Right renal cortex interstitium (tissue), 3 donors: ENCODE measurements at places on chromosomes 11 and 22.
A peak's percentile ranks its signal among the peaks of the same experiment; 100 is the strongest.

GRCh38 chr11:69876013-69876412 lies 56.8 kb upstream of the FGF3 start:
- no peak for DNase-seq

DNA sequence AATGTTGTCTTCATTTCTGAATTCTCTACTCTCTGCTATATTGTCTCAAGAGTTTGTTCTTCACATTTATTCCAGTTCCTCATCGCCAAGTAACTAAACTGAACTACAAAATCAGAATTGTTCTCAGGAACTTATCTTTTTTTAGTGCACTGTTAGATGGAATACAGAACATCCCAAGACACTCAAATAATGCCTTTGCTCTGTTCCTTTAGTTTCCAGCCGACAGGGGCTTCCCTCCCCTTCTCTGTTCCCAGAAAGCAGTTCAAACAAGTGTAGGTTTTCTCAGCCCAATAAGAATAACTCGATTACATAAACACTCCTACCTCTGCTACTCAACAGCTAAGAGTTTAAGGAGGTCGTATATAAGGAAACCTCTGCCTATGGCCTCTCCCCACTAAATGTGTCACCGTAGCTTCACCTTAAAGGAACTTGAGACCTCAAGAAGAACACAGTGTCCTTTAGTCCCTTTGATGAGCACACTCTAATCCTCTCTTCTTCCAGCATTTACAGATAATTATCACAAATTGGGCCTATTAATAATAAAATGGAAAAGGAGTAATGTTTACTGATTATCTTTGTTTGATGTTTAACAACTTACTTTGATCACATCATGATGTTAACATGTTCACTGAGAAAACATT lies 6.9 kb downstream of the POU2AF3 start:
- no peak for DNase-seq

- DNase-seq, result no peak
Observed at GRCh38 chr22:37442537-37442936, 15.3 kb upstream of the ELFN2 start.

DNA sequence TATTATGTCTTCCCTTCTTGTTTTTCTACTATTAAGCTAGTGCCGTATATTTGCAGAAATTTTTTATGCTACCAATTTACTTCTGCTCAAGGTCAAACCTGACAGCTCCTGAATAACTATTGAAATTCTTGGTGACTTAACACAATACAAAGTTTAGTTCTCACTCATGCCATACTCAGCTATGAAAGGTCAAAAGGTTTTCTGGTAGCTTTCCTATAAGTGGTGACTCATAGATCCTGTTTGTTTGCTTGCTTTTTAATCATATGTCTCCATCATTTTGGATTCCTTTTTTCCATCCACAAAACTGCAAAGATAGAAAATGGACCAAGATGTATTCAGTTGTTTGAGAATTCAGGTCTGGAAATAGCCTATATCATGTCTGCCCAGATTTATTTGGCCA lies 855.8 kb upstream of the LRRC4C start:
- DNase-seq, result no peak

- no peak for DNase-seq
Observed at GRCh38 chr11:77231800-77232199, 69.7 kb downstream of the GDPD4 start.

DNA sequence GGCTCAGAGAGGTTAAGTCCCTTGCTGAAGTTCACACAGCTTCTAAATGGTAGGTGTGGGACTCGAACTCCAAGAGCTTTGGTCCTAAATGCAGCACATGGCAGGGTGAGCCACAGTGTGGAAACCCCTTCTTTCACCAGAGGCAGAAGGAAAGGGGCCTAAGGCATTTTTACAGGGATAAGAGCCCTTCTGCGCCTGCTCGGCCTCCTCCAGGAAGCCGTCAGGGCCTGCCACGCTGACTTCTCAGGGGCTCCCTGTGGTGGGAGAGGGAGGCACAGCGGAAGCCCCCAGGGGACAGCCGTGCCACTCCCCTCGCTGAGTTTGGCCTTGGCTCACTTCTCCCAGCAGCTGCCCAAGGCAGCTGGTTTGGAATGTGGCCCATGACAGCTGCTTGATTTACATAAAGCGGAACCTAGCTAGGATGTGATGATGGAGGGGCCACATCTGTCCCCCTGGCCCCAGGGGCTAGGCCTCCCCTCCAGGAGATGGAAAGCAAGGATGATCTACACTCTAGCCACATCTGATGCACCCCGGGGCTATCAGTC lies 35.4 kb downstream of the CD82 start:
- no peak for DNase-seq

GRCh38 chr11:92332986-92333385 lies 108.4 kb downstream of the FAT3 start:
- DNase-seq, result peak; percentile 29

- DNase-seq, result no peak
Observed at GRCh38 chr11:11296434-11296833, 56.6 kb downstream of the CSNK2A3 start.

GRCh38 chr22:43562843-43563242 lies 151.0 kb downstream of the MPPED1 start:
- no peak for DNase-seq

DNA sequence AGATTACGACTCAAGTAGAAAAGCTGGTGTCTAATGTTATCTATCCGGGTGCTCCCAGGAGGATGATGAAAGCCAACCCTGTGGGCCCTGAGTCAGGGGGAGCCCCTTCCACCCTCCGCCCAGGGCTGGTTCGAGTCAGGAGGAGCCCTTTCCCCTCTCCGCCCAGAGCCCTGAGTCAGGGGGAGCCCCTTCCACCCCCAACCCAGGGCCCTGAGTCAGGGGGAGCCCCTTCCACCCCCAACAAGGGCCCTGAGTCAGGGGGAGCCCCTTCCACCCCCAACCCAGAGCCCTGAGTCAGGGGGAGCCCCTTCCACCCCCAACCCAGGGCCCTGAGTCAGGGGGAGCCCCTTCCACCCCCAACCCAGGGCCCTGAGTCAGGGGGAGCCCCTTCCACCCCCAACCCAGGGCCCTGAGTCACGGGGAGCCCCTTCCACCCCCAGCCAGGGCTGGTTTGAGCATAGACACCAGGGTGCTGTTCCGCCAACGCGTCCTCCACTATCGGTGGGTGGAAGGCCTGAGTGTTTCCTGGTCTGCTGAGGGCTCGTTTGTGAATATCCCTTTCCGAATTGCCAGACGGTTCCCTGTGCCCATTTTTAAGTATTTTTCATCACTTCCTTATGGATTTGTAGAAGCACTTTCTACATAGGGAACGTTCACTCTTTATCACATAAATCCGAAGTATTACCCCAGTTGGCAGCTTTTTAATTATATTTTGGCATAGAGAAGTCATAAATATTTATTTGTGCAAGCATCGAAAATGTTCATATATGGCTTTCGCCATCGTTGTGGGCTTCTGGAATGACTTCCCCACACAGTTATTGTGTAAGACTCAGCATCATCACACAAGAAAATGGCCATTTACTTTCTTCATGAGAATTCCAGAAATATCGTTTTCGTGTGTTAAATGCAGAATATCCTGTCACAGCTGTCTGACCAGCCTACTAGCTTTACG lies 380.6 kb downstream of the BRD1 start:
- DNase-seq, result no peak

DNA sequence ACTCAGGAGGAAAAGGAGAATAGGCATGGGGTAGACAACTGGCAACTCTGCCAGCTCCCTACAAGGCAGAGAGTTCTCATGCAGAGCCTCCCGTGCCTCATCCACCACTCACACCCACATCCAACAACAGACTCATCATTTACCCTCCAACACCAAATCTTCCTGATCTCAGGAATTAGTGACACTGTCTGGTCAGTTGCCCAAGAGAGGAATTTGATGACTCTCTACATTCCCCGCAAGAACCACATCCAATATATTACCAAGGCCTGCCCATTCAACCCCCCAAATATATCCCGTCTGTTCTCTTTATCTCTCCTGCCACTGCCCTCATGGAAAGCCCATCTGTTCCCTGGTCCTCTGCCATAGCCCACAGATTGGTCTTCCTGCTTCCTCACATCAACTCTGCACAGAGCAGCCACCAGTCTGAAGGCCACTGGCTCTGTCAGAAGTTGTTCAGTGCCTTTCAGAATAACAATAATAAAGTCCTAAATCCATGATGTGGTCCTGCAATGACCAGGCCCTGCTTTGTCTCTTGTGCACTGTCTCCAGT lies 57.5 kb upstream of the CD82 start:
- DNase-seq, result no peak

DNA sequence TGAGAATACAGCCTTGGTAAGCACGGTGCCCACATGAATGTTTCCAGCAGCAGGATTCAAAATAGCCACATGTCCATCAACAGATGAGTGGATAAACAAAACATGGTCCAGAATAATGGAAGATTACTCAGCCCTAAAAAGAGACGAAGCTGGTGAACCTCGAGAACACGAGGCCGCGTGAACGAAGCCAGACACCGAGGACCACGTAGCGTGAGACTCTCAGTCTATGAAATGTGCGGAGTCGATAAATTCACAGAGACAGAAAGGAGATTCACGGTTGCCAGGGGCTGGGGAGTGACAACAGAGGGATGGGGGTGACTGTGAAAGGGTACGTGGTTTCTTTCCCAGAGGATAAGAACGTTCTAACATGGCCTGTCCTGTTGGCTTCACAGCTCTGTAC lies 2.9 kb upstream of the ASCL2 start:
- DNase-seq, result no peak

GRCh38 chr11:8097468-8097867 lies 16.5 kb downstream of the TUB start:
- no peak for DNase-seq

DNA sequence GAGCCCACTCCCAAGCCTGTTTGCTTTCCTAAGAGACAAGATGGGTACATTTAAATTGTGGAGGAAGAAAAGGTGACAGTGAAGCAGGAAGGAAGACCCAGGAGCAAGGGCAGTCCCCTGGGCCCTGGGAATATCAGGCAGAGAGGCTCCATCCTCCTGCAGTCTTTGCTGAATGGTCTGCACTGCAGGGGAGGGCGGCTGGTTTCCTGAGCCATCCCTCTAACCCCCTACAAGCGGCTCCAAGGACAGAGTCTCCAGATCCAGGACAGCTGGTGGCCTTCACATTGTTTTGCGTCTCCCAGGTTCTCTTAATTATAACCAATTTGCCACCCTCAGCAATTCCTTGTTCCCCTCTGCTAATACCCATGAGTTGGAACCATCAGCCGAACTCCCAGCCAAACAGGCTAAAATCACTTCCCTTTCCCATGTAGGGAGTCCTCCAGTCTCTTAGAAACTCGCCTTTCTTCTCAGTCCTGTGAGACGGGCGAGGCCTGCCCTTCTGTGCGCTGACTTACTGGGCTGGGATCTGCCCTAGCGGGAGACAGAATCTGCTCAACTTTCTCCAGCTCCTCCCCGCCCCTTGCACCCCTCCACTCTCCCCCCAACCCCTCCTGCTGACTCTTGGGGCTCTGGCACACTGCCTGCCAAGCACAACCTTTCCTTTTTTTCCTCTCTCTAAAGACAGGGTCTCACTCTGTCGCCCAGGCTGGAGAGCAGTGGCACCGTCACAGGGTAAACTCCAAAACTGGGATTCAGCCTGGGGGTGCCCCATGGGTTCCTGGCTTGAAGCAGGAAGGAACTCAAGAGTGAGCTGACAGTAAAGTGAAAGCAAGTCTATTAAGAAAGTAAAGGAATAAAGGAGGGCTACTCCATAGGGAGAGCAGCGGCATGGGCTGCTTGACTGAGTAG lies 53.4 kb upstream of the EMID1 start:
- no peak for DNase-seq

DNA sequence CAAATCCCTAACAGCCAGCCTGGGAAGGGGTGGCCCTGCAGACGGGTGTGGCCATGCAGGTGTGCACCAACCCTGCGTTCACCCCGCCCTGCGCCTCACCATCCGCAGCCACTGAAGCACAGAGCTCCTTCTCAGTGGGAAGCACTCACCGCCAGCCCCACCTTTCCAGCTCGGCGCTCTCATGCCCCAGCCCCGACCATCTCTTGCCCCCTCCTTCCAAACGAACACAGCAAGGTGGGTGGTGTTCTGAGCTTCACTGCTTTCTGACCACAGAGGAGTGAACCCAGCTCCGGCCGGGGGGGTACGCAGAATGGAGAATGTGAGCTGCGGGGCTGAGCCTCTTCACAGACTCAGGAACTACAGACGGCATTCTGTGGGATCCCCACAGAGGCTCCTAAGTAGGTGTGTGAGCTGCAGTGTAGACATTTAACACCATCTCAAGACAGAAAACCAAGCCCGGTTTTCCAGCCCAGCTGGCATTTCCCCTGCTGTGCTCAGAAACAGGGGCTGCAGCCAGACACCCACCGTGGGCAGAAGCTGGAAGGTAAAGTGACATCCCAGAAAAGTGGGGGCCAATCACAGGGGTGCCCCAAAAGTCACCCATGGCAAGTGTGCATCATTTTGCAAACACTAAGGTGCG lies 88.4 kb upstream of the RTL6 start:
- no peak for DNase-seq

GRCh38 chr22:43861529-43861928 lies 784 bp downstream of the SULT4A1 start:
- DNase-seq, result no peak

- DNase-seq, result peak; percentile 38
Observed at GRCh38 chr11:79314906-79315689, 125.7 kb downstream of the TENM4 start.

DNA sequence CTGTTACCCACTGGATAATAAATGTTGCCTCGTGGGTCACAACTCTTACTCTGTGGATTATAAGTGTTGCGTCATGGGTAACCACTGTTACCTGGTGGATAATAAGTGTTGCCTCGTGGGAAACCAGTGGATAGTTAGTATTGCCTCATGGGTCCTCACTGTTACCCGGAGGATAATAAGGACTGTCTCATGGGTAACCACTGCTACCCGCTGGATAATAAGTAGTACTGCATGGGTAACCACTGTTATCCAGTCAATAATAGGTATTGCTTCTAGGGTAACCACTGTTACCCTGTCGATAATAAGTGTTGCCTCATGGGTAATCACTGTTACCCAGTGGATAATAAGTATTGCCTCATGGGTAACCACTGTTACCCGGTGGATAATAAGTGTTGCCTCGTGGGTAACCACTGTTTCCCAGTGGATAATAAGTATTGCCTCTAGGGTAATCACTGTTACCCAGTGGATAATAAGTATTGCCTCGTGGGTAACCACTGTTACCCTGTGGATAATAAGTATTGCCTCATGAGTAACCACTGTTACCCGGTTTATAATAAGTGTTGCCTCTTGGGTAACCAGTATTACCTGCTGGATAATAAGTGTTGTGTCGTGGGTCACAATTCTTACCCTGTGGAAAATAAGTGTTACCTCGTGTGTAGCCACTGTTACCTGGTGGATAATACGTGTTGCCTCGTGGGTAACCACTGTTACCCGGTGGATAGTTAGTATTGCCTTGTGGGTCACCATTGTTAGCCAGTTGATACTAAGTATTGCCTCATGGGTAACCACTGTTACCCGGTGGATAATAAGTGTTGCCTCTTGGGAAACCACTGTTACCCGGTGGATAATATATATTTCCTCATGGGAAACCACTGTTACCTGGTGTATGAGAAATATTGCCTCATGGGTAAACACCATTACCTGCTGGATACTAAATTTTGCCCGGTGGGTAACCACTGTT lies 15.7 kb upstream of the NXPE4 start:
- DNase-seq, result no peak

GRCh38 chr11:15761235-15761634 lies 595.1 kb downstream of the SOX6 start:
- no peak for DNase-seq

- DNase-seq, result no peak
Observed at GRCh38 chr11:70210051-70210501, 7.0 kb downstream of the FADD start.
